Stimulated activated naive B cell treated with anti-CD40 and anti-IgM and Interleukin-4, amounts not matched to agents 10 μg/mL and 1 μg/mL and 100 μg/mL, for 72 hours (primary cell): ENCODE measurements at places on chromosomes 1 and 21.

DNA sequence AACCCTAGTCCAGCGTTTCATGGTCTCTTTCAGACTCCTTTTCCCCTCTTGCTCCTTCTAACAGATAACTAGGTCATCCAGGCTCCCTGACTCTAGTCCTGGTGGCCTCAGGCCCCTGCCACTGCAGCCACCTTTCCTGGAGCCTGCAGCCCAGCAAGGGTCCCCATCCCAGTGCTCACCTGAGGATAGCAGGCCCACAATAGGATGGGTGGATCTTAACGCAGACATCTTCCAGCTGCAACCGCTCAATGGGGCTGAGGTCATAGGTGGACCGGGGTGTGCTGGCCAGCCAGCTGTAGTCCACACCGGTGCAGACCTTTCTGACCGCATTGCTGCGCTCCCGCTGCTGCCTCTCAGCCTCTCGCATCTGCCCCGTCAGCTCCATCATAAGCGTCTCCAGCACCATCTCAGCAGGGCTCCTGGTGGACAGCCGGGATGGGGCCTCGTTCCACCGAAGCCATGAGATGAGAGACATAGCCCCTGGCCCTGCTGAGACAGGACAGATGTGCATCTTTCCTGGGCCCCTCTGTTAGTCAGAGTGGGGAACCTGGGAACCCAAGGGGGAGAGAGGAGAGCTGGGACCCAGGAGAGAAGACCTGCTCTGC lies 10.9 kb downstream of the RD3 start:
- no peak overlapping the region for H3K27ac ChIP-seq
- no peaks in the 10 kb centered on the region for H3K36me3 ChIP-seq

DNA sequence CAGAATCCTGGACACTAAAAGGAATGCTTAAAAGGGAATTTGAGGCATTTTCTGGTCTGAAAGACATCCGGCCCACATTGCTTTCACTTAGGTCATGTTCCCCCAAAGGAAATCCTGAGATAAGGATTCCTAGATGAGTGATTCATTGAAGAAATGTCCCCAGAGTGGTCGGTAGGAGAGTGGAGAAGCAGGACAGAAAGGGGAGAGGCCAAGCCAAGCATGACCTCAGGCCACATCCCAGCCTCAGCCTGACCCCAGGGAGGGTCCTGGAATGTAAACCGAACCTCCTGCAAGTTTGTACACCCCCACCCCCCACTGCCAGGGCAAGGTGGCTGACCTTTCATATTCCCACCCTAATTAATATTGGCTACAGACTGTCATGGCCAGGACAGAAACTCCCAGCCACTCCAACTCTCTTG lies 16.6 kb downstream of the HIVEP3 start:
- DNase-seq = no peak
- no peak overlapping the region for H3K4me3 ChIP-seq
- H3K27ac ChIP-seq = no peak overlapping the region
- peaks cover 16% of the 10 kb centered on the region for H3K4me1 ChIP-seq

DNA sequence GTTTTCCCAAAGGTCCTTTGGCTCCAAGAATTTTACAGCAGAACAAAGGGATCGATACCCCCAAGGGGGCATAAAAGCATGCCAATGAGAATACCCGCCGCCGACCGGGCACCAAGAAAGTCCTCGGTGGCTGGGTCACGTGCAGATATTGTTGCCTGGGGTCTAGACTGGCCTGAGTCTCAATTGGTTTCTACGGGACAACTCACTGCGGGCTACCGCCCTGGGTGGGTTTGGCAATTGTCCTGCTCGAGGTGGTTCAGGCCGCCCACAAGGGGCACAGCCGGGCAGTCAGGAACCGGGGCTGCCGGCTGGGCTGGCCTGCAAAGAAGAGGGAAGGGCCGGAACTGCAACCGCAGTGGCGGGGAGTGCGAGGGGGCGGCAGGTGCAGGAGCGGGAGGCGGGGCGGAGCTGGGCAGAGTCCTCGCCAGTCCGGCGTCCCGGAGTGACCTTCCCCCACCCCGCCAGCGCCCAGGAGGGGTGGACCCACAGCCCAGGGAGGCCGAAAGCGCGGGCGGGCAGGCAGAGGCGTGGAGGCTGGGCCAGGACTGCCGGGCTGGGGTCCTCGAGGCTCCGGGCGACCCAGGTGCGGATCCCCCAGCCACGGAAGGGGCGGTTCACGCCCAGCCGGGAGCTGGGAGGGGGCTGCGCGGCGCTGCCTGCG lies 926 bp upstream of the ATP1B1 start:
- peaks cover 48% of the 10 kb centered on the region for H3K4me1 ChIP-seq
- H3K27ac ChIP-seq = no peak overlapping the region
- peaks cover 39% of the 10 kb centered on the region for H3K27me3 ChIP-seq

DNA sequence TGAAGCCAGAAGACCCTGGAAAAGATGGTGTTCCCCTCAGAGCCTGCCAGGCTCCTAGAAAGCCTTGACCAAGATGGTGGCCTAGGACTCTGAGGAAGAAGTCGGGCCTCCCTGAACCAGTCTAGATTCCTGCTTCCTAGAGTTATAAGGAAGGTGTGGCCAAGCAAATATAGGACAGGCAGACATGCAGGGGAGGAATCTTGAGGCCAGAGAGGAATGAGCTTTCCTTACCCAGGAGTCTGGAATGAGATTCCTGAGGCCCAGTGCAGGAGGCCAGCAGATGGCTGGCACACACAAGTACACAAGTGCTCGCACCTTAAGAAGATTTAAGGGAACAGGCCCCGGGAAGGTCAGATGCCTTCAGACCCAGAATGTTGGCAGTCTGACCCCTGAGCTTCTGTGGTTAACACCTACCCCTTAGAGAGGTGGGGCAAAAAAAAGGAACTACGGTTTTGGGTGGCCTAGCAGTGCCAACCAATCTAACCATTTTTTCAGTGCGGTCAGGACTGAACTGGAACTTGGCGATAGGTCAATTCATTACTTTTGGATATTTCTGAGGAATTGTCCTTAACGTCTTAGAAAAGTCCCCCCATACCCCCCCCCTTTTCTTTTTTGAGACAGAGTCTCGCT lies 73.3 kb downstream of the MDM4 start:
- H3K27me3 ChIP-seq = no peaks in the 10 kb centered on the region
- peak overlapping the region; percentile 67 for H3K27ac ChIP-seq
- no peak for DNase-seq
- H3K4me3 ChIP-seq = no peak overlapping the region
- no peaks in the 10 kb centered on the region for H3K36me3 ChIP-seq

GRCh38 chr1:89888480-89889322 lies 67.9 kb downstream of the LRRC8D start:
- no peaks in the 10 kb centered on the region for H3K27me3 ChIP-seq
- peaks cover 16% of the 10 kb centered on the region for H3K4me1 ChIP-seq
- H3K4me3 ChIP-seq = no peak overlapping the region
- H3K36me3 ChIP-seq = peaks cover 38% of the 10 kb centered on the region
- no peak for DNase-seq

DNA sequence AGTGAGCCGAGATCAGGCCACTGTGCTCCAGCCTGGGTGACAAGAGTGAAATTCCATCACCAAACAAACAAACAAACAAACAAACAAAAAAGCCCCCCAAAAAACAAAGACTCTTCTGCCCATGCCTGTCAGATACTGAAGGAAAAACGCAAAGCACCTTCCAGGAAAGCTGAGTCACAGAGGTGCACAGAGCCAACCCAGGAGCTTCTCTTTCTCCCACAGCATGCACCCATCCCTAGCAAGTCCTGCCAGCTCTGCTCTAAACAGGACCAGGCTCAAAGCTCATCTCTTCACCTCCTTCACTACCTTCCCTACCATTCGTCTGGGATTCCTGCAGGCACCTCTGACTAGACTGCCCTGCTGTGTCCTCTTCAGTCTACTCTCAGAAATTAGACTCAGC lies 46.5 kb downstream of the ETS2 start:
- no peaks in the 10 kb centered on the region for H3K36me3 ChIP-seq
- no peak overlapping the region for H3K27ac ChIP-seq
- peaks cover 73% of the 10 kb centered on the region for H3K27me3 ChIP-seq
- peaks cover 7% of the 10 kb centered on the region for H3K4me1 ChIP-seq
- no peak overlapping the region for H3K4me3 ChIP-seq

- no peak for DNase-seq
- H3K27me3 ChIP-seq = peaks cover 23% of the 10 kb centered on the region
- no peak overlapping the region for H3K27ac ChIP-seq
These were observed 17.4 kb upstream of the GRHL3 start for GRCh38 chr1:24301785-24302175.

- H3K27me3 ChIP-seq = no peaks in the 10 kb centered on the region
- no peak overlapping the region for H3K4me3 ChIP-seq
- DNase-seq = no peak
- H3K27ac ChIP-seq = no peak overlapping the region
- H3K4me1 ChIP-seq = peaks cover 11% of the 10 kb centered on the region
These were observed 86.9 kb downstream of the EPS15 start for GRCh38 chr1:51432146-51432545.

- H3K27me3 ChIP-seq = no peaks in the 10 kb centered on the region
- no peak overlapping the region for H3K27ac ChIP-seq
- peaks cover 40% of the 10 kb centered on the region for H3K36me3 ChIP-seq
- H3K4me3 ChIP-seq = no peak overlapping the region
These were observed 9.7 kb downstream of the PYCR2 start for GRCh38 chr1:225914391-225914790.

GRCh38 chr1:170241266-170241851 lies 95.6 kb downstream of the NTMT2 start:
- H3K27ac ChIP-seq = no peak overlapping the region
- no peaks in the 10 kb centered on the region for H3K4me1 ChIP-seq
- H3K27me3 ChIP-seq = no peaks in the 10 kb centered on the region
- no peak overlapping the region for H3K4me3 ChIP-seq

- H3K27me3 ChIP-seq = no peaks in the 10 kb centered on the region
- H3K4me1 ChIP-seq = peaks cover 97% of the 10 kb centered on the region
- H3K27ac ChIP-seq = peak overlapping the region; percentile 96
- no peak for DNase-seq
- no peaks in the 10 kb centered on the region for H3K36me3 ChIP-seq
- H3K4me3 ChIP-seq = peak overlapping the region; percentile 39
These were observed 16.9 kb downstream of the SELL start for GRCh38 chr1:169694304-169695075.

GRCh38 chr1:156295391-156295947 lies at the start of gene GLMP:
TSS of gene GLMP (minus strand) at chr1:156295679. CDS start at chr1:156295645, 34 bp downstream.
- no peaks in the 10 kb centered on the region for H3K27me3 ChIP-seq
- DNase-seq = peak; percentile 22
- peaks cover 34% of the 10 kb centered on the region for H3K36me3 ChIP-seq
- H3K4me3 ChIP-seq = peak within 1 kb of the TSS; percentile 94

GRCh38 chr1:42957880-42958487 lies 684 bp downstream of the SLC2A1 start:
- H3K4me3 ChIP-seq = peak overlapping the region; percentile 93
- H3K4me1 ChIP-seq = peaks cover 79% of the 10 kb centered on the region
- peak overlapping the region; percentile 96 for H3K27ac ChIP-seq
- H3K36me3 ChIP-seq = peaks cover 36% of the 10 kb centered on the region
- H3K27me3 ChIP-seq = no peaks in the 10 kb centered on the region
- peak; percentile 66 for DNase-seq

GRCh38 chr1:100834777-100835660 lies 59.6 kb downstream of the EXTL2 start:
- H3K4me1 ChIP-seq = peaks cover 5% of the 10 kb centered on the region
- DNase-seq = no peak
- H3K4me3 ChIP-seq = no peak overlapping the region
- H3K27ac ChIP-seq = no peak overlapping the region

DNA sequence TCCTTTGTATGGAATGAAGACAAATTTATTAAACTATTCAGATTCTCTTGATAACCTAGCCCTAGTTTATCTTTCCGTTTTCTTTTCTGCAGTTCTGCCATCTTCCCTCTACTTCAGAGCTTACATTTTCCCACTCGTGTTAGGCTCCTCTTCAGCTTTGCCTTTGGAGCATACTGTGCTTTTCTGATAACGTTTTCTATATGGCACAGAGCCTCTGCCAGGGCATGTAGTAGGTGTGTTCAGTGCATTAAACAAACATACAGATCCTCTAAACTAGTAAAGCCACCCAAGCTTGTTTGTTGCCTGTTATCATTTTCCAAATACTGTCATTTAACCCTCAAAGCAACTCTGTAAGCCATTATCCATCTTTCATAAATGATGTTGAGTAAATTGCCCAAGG lies 25.1 kb downstream of the DYRK1A start:
- H3K36me3 ChIP-seq = peaks cover 4% of the 10 kb centered on the region
- no peak overlapping the region for H3K4me3 ChIP-seq

DNA sequence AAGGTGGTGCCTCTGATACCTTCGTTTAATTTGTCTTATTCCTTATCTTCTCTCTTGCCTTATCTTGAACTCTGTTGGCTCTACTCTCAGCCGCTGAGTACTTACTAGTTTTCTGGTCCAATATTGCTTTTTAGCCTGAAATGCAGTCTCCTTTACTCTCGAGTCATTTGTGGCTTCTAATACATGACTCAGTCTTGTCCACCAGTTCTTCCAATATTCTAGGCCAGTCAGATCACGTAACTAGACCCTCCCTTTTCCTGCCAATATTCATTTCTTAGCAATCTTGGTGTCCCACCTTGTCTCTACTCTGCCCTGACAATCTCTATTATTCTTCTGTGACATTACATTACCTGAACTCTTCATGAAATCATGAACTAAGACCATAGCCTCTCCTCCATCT lies 555.8 kb downstream of the DPYD start:
- peaks cover 14% of the 10 kb centered on the region for H3K36me3 ChIP-seq
- no peak overlapping the region for H3K4me3 ChIP-seq
- H3K27ac ChIP-seq = no peak overlapping the region
- H3K27me3 ChIP-seq = no peaks in the 10 kb centered on the region
